HFFc6 (cell line): ENCODE measurements at places on chromosomes 7 and 10. TPM values are rescaled to one million over a fixed set of nuclear protein-coding genes. Genes with fewer than 3 reads are reported as not detected.

Gene WNT8B
- not detected in 3 replicates for total RNA-seq

Gene AKR1C4
- not detected in 2 replicates for total RNA-seq

DNA sequence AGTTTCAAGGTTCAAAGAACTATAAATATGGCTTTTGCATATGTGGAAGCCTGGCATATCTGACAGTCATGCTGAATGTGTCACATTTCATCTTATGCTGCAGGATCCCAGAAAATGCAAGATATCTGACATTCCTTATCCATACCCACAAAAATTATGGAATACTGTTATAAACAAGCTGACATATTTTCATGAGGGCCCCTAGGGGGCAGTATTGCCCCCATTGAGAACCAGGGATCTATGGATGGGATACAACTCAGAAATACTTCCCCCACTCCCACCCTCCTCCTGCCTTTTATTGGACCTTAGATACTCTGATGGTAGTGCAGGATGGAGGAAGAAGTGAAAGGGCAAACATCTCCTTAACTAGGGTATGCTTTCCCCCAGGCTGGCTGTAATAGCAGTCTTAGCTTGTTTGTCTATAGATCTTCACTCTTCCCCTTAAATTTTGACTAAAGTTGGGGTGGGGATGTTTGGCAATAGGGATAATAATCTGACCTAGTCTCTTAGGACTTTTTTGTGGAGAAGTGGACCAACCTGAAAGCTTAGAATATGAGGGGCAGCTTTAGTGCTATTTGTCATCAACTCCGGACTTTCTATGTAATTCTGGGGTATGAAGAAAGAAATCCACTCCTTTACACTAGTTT is 3.5 kb upstream of the GNGT1 start:
- no peak overlapping the region for H3K4me3 ChIP-seq
- no peaks in the 10 kb centered on the region for H3K36me3 ChIP-seq
- H3K27me3 ChIP-seq = peaks cover 2% of the 10 kb centered on the region

- no peak overlapping the region for H3K27ac ChIP-seq
- H3K4me3 ChIP-seq = no peak overlapping the region
- DNase-seq = no peak
- H3K4me1 ChIP-seq = no peaks in the 10 kb centered on the region
- H3K27me3 ChIP-seq = peaks cover 28% of the 10 kb centered on the region
Measured at GRCh38 chr10:113612154-113612553, 51.7 kb downstream of the NRAP start.

DNA sequence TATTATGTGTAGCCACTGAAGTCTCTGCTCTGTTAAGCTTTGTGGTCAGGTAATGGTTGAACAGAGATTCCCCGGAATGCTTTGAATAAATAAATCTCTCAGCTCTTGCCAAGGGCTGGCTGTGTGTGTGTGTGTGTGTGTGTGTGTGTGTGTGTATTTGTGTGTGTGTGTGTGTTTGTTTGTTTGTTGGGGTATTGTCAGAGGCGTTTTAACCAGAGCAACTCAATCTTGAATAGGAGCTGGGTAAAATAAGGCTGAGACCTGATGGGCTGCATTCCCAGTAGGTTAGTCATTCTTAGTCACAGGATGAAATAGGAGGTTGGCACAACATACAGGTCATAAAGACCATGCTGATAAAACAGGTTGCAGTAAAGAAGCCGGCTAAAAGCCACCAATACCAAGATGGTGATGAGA is 256.2 kb upstream of the CACNA2D1 start:
- no peak overlapping the region for H3K4me3 ChIP-seq
- peaks cover 8% of the 10 kb centered on the region; the same call in 1 of the 2 replicates for H3K4me1 ChIP-seq
- H3K27ac ChIP-seq = no peak overlapping the region
- DNase-seq = peak; percentile 18
- H3K27me3 ChIP-seq = peaks cover 6% of the 10 kb centered on the region

GRCh38 chr7:134454277-134454676 is 4.6 kb downstream of the AKR1B1 start:
- H3K36me3 ChIP-seq = peaks cover 45% of the 10 kb centered on the region
- H3K4me3 ChIP-seq = peak overlapping the region; percentile 5
- H3K27me3 ChIP-seq = peaks cover 2% of the 10 kb centered on the region
- H3K4me1 ChIP-seq = peaks cover 72% of the 10 kb centered on the region

DNA sequence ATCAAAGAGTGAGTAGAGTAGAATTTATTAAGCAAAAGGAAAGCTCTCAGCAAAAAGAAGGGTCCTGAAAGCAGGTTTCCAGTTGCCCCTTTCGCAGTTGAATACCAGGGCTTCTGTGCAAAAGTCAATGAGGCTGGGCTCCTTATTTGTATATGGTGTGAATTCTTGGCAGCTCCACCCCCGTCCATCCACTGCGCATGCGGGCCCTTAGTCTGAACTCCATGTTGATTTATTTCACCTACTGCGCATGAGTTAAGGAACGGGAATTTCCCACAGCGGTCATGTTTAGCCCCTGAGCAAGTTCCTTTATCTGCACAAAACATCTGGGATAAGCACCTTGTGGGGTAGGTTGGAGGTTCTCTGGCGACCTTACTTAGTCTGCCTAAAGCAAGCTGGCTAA is 325.6 kb downstream of the ZWINT start:
- DNase-seq = no peak
- H3K4me1 ChIP-seq = no peaks in the 10 kb centered on the region
- H3K36me3 ChIP-seq = no peaks in the 10 kb centered on the region; the same call in 1 of the 2 replicates
- no peak overlapping the region for H3K4me3 ChIP-seq

DNA sequence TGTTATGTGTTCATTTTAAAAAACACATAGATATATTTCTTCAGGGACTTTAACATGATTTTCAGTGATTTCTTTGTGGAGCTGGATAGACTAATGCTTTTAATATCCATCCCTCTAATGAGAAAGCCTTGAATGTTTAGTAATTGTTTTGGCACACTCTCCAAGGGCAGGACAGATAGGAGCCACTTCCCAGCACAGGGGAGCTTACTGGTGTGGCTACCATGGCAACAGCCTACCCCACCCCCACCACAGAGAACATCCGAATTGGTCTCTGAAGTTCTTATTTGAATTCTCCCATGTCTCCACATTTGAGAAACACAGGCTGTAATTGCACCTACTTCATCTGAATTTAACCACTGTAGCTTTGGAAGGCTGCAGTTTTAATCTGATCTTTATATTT is 87.7 kb downstream of the PRKG1 start:
- no peaks in the 10 kb centered on the region for H3K27me3 ChIP-seq
- no peak overlapping the region for H3K4me3 ChIP-seq
- peaks cover 32% of the 10 kb centered on the region for H3K4me1 ChIP-seq
- no peaks in the 10 kb centered on the region for H3K36me3 ChIP-seq
- no peak for DNase-seq
- no peak overlapping the region for H3K27ac ChIP-seq

GRCh38 chr10:119252051-119252465 is 44.7 kb downstream of the GRK5 start:
- H3K27ac ChIP-seq = peak overlapping the region; percentile 88
- peak; percentile 7 for DNase-seq

GRCh38 chr7:28155019-28155660 is 25.5 kb downstream of the JAZF1 start:
- H3K4me3 ChIP-seq = peak overlapping the region; percentile 35
- no peak for DNase-seq
- peaks cover 82% of the 10 kb centered on the region for H3K4me1 ChIP-seq
- peaks cover 1% of the 10 kb centered on the region for H3K27me3 ChIP-seq
- H3K36me3 ChIP-seq = peaks cover 15% of the 10 kb centered on the region
- peak overlapping the region; percentile 74 for H3K27ac ChIP-seq
